PC-3 (cell line): ENCODE measurements at places on chromosomes 11 and 22.

DNA sequence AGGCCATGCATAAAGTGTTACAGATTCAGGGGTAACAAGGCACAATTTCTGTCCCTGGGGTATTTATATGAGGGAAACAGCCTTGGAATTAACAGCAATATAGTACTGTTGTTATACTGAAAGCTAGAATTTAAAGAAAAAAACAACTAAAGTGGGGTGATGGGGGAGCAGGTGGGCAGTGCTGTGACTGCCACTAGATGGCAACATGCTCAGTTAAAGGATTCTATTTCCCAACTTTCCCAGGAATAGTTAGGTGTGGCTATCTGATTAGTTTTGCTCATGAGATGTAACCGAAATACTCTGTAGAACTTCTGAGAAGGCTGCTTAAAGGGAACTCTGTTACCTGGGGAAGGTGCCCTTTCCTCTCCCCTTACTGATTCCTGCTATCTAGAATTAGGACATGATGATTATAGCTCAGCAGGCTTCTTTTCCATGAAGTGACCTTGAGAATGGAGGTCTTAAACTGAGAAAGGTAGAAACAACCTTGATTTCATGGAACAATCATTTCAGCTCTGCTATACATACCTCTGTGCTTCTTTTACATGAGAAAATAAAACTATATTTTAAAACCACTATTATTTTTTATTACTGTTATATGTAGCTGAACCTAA is 102.6 kb downstream of the RELT start:
- peak; percentile 74 for DNase-seq

- DNase-seq, result no peak
These were observed 890.5 kb upstream of the ANO3 start for GRCh38 chr11:25441421-25441820.

DNA sequence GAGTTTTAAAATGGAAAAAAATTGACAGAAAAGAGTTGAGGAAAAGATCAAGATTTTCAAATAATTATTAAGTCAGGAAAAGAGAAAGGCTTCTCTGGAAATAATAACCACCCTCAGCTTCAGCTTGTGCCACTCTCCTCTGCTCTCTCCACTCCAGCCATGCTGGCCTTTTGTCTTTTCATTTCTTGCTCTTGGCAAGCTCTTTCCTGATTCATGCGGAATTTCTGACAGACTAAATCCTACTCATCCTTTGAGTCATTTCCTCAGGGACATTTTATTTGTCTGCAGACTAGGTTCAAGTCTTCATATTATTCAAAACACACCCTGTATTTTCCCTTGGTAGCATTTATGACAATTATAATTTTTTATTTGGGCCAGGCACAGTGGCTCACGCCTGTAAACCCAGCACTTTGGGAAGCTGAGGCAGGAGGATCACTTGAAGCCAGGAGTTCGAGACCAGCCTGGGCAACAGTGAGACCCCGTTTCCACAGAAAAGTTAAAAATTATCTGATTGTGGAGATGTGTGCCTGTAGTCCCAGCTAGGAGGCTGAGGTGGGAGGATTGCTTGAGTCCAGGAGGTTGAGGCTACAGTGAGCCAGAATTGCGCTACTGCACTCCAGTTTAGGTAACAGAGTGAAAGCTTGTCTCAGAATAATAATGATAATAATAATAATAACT is 7.8 kb upstream of the P4HA3 start:
- DNase-seq, result peak; percentile 98

- no peak for DNase-seq
These were observed 1401.0 kb downstream of the BRD1 start for GRCh38 chr22:48426466-48427380.

GRCh38 chr11:113693030-113693429 is 13.1 kb downstream of the TMPRSS5 start:
- DNase-seq, result no peak

GRCh38 chr11:2378527-2379210 is 1.6 kb downstream of the CD81 start:
- DNase-seq, result no peak

DNA sequence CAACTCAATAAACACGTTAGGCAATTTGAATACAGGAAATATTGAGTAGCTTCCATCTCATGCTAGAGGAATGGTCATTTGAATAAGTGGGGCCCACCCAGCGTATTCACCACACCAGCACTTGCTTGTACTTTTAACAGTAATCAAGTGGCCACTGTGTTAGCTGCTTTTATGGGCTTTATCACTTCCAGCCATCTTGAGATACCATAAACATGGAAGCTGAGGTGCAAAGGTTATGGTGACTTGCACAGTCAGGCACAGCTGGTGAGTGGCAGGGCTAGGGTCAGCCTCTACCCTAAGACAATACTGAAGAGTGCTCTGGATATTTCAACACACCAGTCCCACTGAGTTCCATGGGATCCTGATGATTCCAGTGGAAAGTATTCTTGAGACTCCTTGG is 6.7 kb downstream of the JOSD1 start:
- no peak for DNase-seq

- DNase-seq, result no peak
These were observed 344.1 kb downstream of the SOX6 start for GRCh38 chr11:16012125-16012751.

DNA sequence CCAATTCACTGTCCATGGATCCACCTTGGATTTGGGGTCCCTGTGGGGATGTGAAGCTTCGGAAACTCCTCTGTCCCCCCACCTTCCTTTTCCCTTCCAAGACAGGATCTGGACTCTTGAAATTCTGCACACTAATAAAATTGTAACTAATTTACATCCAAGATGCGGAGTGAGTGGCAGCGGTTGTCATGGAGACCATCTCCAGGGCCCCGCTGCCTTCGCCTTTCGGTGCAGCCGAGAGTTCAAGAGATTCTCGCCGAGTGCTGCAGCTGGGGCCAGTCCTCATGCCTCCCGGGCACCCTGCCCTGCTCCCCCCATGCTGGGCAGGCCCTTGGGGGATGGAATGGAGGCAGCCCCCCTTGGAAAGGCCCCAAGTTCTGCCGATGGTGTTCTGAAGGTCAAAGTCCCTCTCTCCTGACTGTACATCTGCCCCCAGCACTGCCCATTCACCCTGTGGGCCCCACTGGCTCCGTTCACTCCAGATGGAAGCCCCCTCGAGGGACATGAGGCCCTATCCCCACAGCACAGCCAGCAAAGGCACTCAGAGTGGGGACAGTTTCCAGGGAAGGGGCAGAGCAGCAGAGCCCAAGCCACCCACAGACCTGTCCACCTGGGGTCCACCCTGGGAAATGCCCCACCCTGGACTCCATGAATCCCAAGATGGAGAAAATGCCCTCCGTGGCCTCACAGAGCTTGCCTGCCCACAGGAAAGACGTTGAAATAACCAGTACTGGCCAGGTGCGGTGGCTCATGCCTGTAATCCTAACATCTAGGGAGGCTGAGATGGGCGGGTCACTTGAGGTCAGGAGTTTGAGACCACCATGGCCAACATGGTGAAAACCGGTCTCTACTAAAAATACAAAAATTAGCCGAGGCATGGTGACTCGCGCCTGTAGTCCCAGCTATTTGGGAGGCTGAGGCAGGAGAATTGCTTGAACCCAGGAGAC is 25.9 kb downstream of the IGLL1 start:
- no peak for DNase-seq

DNA sequence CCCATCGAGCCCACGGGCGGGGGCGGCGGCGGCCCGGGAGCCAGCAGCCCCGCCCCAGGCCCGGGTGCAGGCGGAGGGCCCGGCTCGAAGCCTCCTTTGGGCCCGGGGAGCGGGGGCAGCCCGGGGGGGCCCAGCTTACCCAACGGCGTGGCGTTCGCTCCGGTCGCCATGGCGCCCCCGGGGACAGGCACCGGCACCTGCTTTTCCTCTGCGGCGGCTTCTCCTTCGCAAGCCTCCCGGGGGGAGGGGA is 194 bp downstream of the SF1 start:
- no peak for DNase-seq

DNA sequence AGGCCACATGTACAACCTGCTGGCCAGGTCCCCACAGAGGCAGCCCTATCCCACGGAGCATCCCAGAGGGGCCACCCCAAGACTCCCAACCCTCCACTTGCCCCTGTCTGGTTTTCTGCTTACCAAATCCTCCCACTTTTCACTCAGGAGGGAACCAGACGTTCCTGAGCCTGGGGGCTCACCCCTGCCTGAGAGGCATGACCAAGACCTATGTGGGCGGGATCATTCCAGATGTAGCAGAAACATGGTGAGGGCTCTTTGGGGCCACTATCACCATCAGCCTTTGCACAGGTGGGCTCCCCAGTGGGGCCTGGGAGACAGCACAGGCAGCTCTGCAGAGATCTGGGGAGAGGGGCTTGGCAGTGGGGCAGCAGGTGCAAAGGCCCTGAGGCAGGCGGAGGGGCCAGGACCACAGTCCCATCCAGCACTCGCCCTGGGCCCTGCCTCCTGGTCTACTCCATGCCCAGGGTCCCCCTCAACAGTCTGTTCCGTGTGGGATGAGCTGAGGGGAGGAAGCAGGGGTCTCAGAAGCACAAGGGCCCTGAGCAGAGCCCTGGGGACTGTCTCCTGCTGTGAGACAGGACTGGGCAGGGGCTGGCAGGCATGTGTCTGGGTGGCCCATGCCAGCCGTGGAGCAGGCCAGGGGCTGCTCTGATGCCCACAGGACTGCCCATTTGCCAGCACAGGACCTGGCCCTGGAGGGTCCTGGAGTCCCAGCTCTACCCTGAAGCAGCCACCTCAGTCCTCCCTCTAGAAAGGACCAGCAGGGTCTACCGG is 9.4 kb downstream of the PIM3 start:
- no peak for DNase-seq

GRCh38 chr11:58629857-58630256 is 7.4 kb downstream of the CNTF start:
- peak; percentile 67 for DNase-seq

- DNase-seq, result no peak
These were observed 23.0 kb upstream of the TTLL12 start for GRCh38 chr22:43209971-43210370.

DNA sequence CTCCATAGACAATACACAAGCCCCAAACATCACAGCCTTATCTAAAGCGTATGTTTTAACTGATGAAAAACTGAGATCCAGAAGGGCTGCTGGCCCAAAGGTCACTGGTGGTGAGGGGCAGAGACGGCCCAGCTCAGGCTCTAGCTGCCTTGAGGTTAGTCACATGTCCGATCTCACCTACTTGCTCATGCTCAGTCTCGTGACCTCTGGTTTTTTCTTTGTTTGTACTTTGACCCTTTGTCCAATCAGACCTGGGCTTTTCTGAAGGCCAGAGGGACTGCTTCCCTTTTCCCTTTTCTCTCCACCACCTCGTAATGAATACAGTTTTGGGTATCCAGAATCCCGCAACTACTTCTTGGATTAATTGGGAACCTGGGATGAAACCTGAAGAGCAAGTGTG is 28.6 kb downstream of the MMP20 start:
- DNase-seq, result no peak

- DNase-seq, result no peak
These were observed 55.8 kb upstream of the RRAS2 start for GRCh38 chr11:14414470-14415461.

DNA sequence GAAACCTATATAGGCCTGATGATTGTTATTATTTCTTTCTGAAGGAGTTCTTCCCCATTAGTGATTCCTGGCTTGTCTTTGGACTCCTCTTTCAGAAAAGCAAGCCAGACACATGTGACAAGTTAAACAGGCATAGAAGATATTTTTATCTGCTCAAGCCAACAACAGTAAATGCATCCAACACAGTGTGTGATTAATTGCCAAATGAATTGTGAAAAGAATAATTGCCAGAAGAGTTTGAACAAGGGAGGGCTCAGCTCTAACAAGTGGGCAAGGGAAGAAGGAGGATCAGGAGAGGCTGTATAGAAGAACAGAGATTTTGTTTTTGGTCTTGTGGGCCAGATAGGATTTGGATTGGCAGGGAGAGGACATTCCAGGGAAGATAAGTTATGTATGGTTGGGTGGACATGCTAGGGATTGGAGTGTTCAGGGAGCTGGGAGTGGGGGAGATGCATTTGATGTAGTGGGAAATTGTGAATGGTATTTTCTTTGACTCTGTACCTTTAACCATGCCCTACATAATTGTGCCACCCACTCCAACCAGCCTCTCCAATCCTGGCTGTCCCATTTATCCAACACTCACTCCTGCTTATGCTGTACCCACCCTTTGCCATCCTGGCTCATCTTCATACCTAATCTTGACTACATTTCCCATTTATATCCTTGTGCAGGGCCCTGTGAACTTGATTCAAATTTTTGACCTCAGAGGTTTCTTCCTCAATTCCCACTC is 172.8 kb downstream of the RRAS2 start:
- no peak for DNase-seq

GRCh38 chr11:66878474-66878873 is 21.6 kb downstream of the LRFN4 start:
- no peak for DNase-seq

GRCh38 chr11:74326665-74327064 is 15.2 kb upstream of the P4HA3 start:
- DNase-seq, result no peak

- DNase-seq, result peak; percentile 59
These were observed 30.7 kb upstream of the CLDN5 start for GRCh38 chr22:19554834-19555404.

- no peak for DNase-seq
These were observed 37.7 kb upstream of the GNB1L start for GRCh38 chr22:19892257-19892879.

GRCh38 chr11:61752117-61752924 is at the start of gene MYRF:
Gene MYRF (plus strand): TSS chr11:61752636. CDS start chr11:61752745, 109 bp downstream.
- DNase-seq, result peak; percentile 54

GRCh38 chr11:71336996-71337754 is 84.8 kb upstream of the SHANK2 start:
- no peak for DNase-seq

DNA sequence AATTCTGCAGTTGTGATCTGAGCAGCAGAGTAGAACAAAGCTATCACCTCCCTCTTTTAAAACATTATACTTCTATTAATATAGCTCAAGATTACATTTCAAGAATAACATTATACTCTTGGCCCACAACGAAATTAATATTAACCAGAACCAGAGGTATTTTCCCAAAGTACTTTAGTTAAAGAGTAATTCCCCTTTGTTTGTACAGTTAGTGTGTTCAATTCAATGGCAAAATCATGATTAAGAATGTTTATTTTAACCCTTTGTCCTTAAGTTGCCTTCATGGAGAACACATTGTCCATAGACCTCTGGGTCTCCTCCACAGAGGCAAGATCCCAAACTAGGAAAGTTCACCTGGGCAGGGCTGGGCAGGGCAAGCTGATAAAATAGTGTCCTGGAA is 88.0 kb upstream of the CSNK2A3 start:
- no peak for DNase-seq

GRCh38 chr11:79434283-79434682 is 6.5 kb downstream of the TENM4 start:
- DNase-seq, result no peak

- no peak for DNase-seq
These were observed 369 bp downstream of the DHCR7 start for GRCh38 chr11:71447791-71448256.

DNA sequence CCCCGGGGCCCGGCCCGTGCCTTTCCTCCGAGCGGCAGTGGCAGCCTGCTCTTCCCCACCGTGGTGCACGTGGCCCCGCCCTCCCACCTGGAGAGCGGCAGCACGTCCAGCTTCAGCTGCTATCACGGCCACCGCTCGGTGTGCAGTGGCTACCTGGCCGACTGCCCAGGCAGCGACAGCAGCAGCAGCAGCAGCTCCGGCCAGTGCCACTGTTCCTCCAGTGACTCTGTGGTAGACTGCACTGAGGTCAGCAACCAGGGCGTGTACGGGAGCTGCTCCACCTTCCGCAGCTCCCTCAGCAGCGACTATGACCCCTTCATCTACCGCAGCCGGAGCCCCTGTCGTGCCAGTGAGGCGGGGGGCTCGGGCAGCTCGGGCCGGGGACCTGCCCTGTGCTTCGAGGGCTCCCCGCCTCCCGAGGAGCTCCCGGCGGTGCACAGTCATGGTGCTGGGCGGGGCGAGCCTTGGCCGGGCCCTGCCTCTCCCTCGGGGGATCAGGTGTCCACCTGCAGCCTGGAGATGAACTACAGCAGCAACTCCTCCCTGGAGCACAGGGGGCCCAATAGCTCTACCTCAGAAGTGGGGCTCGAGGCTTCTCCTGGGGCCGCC is 11.9 kb downstream of the C22orf31 start:
- DNase-seq, result no peak
